Ascending aorta (tissue), 2 donors: ENCODE measurements at places on chromosomes 11 and 22. TPM values are rescaled to one million over a fixed set of nuclear protein-coding genes. Genes with fewer than 3 reads are reported as not detected.

- no peak for DNase-seq
- H3K4me1 ChIP-seq = no peaks in the 10 kb centered on the region
- no peak overlapping the region for H3K27ac ChIP-seq
- H3K27me3 ChIP-seq = no peaks in the 10 kb centered on the region
- no peak overlapping the region for H3K4me3 ChIP-seq
Observed at GRCh38 chr11:110077831-110078325, 15.3 kb upstream of the ZC3H12C start.

Gene OR51B5
- not detected for total RNA-seq

DNA sequence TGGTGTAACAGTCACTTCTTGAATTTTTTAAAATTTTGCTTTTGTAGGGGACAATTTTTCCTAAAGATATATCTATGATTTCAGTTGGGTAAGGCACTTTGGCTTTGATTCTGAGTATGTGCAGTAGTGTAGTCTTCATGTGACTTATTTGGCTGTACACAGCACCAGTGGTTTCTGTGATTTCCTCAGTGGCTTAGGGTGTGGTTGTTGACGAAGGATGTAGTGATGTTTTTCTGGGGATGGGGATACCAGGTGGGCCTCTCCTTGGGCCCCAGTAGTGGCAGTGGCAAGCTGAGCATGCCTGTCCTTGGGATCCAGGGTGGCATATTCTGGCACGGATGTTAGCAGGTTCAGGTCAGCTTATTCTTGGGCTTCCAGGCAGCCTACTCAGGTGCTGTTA is 364.9 kb upstream of the CADM1 start:
- no peaks in the 10 kb centered on the region for H3K36me3 ChIP-seq
- no peak for DNase-seq
- no peak overlapping the region for H3K27ac ChIP-seq
- H3K27me3 ChIP-seq = no peaks in the 10 kb centered on the region
- H3K4me1 ChIP-seq = no peaks in the 10 kb centered on the region
- H3K4me3 ChIP-seq = no peak overlapping the region

DNA sequence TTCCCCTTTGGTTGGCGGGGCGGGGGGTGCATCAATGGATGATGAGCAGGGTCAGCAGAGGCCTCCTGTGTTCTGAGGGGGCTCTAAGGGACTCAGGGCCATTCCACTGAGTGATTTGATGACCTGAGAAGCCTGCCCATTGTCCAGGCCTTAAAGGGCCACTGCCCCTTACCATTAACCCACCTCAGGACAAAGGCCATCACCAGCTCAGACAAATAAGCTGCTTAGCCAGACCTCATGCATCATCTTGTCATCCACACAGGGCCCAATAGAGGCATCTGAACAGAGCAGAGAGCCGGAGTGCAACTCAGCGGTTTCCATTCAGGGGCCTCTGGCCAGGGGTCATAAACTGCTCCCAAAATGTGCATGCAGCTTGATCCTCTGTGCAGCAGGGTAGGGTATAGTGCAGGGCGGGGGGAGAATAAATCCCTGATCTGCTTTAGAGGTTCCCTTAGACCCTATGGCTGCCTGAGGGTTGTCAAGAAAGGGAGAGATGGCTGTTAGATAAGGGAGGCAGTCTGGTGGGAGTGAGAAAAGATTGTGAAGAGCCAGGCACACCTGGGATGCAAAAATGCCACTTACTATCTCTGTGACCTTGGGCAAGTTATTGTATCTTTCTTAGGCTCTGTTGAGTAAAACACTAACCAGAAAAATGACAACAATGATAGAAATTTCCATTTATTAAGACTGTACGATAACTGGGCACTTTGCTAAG is 375.5 kb upstream of the NARS2 start:
- H3K27ac ChIP-seq = no peak overlapping the region
- no peaks in the 10 kb centered on the region for H3K36me3 ChIP-seq
- DNase-seq = no peak
- H3K27me3 ChIP-seq = no peaks in the 10 kb centered on the region
- H3K4me1 ChIP-seq = no peaks in the 10 kb centered on the region
- no peak overlapping the region for H3K4me3 ChIP-seq

Gene SLC22A6
- total RNA-seq = not detected

DNA sequence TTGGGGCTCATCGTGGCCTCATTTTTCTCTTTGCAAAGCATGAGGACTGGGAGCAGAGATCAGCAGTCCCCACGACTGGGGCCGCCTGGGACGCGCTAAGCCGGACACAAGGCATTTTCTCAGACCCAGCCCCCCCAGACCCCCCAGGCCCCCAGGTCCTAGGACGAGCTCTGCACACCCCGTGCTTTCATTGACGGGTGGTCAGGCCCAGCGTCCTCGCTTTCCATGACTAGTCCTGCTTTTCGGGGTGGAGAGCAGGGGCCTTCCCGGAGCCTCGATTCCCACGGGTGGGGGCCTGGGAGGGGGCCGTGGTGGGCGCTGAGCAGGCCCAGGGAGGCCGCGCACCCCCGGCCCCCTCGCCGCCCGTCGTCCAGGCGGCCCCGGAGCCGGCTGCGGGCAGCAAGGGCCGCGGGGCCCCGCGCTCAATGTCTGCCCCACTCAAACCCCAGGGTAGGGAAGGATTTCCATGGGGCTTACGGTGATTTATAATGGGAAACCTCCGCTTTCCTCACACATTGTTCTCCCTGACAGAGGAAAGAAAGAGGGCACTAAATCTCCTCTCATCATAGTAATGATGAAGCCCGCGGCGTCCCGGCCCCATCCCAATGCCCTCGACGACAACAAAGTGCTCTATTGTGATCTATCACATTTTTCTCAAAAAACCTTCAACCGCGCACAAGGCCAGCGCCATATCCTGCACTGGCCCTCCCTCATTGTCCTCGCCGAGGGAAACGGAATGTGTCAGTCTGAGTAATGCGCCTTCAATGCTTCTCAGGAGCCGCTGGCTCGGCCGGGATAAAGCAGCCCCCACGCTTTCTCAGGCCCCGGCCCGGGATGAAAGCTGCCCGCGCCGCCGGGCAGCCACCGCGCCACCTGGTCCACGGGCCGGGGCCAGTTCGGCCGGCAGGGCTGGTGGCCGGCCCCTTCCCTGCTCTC is 10.4 kb upstream of the LINC01488 start:
- no peaks in the 10 kb centered on the region for H3K36me3 ChIP-seq
- H3K4me3 ChIP-seq = no peak overlapping the region
- H3K4me1 ChIP-seq = no peaks in the 10 kb centered on the region
- H3K27ac ChIP-seq = no peak overlapping the region
- H3K27me3 ChIP-seq = no peaks in the 10 kb centered on the region

- peak overlapping the region; percentile 81 for H3K27ac ChIP-seq
- DNase-seq = no peak
- no peaks in the 10 kb centered on the region for H3K27me3 ChIP-seq
- H3K4me1 ChIP-seq = peaks cover 85% of the 10 kb centered on the region
- H3K4me3 ChIP-seq = no peak overlapping the region
- H3K36me3 ChIP-seq = no peaks in the 10 kb centered on the region
Observed at GRCh38 chr11:11978792-11979487, 29.5 kb downstream of the DKK3 start.

GRCh38 chr11:97289823-97290222 is 900.0 kb downstream of the JRKL start:
- no peak for DNase-seq
- no peak overlapping the region for H3K4me3 ChIP-seq
- no peak overlapping the region for H3K27ac ChIP-seq
- no peaks in the 10 kb centered on the region for H3K36me3 ChIP-seq

Gene SLC22A9
- not detected for total RNA-seq

- H3K27ac ChIP-seq = peak overlapping the region; percentile 48
- H3K4me3 ChIP-seq = peak overlapping the region; percentile 54
- H3K36me3 ChIP-seq = no peaks in the 10 kb centered on the region
- no peaks in the 10 kb centered on the region for H3K4me1 ChIP-seq
Observed at GRCh38 chr11:13963169-13963948, 836 bp downstream of the SPON1 start.

- DNase-seq = no peak
- peaks cover 5% of the 10 kb centered on the region for H3K4me1 ChIP-seq
- no peaks in the 10 kb centered on the region for H3K27me3 ChIP-seq
Observed at GRCh38 chr11:102120437-102120973, 10.3 kb downstream of the YAP1 start.

Gene TRIM66
- total RNA-seq = 3.9 TPM

Gene MS4A6E
- not detected for total RNA-seq

Gene DERL3
- total RNA-seq = 7.5 TPM

Gene SUSD2
- 51.0 TPM for total RNA-seq

DNA sequence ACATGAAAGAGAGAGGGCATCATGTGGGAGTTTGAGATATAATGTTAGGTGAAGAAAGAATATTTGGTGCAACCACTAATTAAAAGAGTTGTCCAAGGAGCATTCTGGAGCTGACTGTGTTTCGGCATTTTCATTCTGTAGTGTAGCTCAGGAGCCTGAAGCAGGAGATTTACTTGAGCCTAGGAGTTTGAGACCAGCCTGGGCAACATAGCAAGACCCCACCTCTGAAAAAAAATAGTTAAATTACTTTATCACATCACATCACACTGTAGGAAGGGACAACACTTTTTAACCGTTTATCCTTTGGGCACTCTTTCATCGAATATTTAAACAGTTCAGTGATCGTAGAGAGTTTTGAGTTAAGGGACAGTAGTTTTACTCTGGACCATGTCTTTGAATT is 50.3 kb upstream of the SLC25A18 start:
- no peak overlapping the region for H3K4me3 ChIP-seq
- H3K27ac ChIP-seq = no peak overlapping the region
- no peaks in the 10 kb centered on the region for H3K4me1 ChIP-seq

GRCh38 chr22:25930083-25930482 is 188.1 kb downstream of the MYO18B start:
- no peaks in the 10 kb centered on the region for H3K4me1 ChIP-seq
- no peaks in the 10 kb centered on the region for H3K27me3 ChIP-seq
- DNase-seq = no peak
- H3K27ac ChIP-seq = no peak overlapping the region

DNA sequence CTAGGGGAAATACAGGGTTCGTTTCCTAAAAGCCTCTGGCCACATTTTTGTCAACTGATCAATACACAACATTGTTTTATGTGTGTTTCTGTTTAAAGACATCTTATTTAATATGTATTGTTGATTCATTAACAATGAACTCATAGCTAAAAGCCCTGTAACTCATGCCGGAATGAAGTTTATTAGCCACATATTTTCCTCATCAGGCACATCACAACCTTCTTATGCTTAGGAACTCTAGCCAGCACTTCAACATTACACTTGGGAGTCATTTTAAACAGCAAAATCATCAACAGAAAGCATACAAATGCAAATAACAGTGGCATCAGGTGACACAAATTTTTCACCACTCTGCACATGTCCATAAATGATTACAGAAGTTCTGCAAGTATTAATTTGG is 15.1 kb upstream of the BLID start:
- H3K4me1 ChIP-seq = no peaks in the 10 kb centered on the region
- DNase-seq = no peak
- H3K4me3 ChIP-seq = no peak overlapping the region
- H3K27ac ChIP-seq = no peak overlapping the region

DNA sequence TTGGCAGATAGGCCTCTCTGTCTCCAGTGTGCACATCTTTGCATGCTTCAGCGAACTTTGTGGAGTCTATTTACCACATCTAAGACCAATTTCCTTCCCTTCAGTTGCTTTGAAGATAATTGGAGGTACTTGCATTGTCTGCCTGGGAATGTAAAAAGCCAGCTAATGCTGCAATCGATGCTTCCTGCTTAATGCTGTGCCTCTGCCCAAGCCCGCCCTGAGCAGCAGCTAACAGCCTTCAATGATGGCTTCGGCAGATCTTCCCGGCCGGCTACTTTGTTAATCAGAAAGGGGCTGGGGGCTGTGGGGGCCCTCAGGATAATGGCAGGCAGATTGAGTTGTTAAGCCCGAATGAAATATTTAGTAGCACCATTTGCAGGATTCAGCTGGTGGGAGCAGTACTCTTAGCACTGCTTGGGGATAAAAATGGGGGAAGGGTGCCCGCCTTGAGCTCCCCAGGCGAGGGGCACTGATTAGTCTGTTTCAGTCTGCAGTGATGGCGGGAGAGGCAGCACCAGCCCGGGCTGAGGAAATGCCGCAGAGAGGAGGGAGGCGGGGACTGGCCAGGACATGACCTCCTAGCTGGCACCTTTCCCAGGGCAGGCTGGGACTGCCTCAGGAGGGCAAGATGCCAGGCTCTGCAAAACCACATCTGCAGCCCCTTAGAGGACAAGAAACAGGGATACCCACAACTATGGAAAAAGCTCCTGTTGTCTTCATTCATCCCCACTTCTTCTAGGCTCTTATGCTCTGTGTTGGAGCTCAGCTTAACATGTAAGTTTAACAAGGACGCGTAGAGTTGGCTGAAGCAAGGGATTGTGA is 460.0 kb downstream of the BUD13 start:
- DNase-seq = peak; percentile 65
- H3K4me1 ChIP-seq = no peaks in the 10 kb centered on the region
- no peak overlapping the region for H3K4me3 ChIP-seq

DNA sequence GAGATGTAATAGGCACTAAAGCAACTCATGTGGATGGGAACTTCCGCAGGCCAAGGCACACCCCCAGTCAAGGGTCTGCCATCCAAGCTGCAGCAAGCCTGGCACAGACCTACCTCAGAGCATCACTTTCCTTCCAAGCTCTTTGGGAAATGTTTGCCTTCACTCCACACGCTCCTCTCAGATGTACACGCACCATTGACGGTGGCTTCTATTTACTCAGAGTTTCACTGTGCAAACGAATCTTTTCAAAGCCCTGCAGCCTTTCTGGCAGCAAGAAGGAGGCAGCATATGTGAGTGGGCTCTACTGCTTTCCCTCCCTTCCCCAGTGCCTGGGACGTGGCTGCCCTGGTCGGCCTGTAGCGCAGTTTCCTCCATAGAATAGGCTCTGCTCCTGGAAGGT is 60.9 kb upstream of the USP47 start:
- no peak overlapping the region for H3K27ac ChIP-seq
- no peaks in the 10 kb centered on the region for H3K4me1 ChIP-seq
- H3K27me3 ChIP-seq = no peaks in the 10 kb centered on the region
- no peaks in the 10 kb centered on the region for H3K36me3 ChIP-seq
- H3K4me3 ChIP-seq = no peak overlapping the region
- no peak for DNase-seq

Gene EMID1
- total RNA-seq = 0.64 TPM
